Nucleus accumbens (tissue), 56 donors: ENCODE measurements at places on chromosomes 1 and 21.

- DNase-seq = no peak
These were observed 16.2 kb upstream of the POFUT2 start for GRCh38 chr21:45303751-45304475.

GRCh38 chr1:153397051-153397923, 6.4 kb upstream of the S100A8 start:
- no peak for DNase-seq

- DNase-seq = no peak
These were observed 582.8 kb downstream of the MATN1 start for GRCh38 chr1:30140566-30140965.

DNA sequence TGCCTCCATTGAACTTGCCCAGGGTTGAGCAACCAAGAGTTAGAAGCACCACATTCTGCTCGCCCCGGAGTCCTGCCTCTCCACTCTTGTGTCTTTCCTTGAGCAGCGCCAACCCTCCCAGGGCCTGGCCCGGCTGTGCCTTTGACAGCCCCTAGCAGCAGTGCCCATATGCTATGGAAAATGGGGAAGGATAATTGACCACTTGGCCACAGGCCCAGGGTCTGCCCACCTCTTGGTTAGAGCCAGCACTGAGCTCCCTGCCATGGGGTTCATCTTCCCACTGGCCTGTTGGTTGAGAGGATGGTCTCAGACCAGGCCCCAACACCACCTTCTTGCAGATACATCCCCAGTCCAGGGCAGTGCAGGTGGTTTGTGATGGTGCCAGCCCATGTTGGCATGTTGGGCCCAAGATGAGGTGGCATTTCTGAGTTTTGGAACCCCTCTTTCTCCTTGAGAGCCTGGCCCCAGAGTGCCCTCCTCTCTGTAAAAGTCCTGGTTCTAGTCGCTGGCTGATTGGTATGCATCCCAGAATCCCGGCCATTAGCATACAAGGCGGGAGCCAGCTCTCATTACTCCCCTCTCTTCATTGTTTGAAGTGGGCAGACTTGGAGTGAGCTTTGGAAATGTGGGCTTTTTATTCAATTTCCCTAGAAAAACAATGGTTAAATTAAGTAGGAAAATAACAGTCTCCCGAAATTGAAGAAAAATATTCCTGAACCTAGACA, 7.6 kb downstream of the ARHGEF10L start:
- no peak for DNase-seq

DNA sequence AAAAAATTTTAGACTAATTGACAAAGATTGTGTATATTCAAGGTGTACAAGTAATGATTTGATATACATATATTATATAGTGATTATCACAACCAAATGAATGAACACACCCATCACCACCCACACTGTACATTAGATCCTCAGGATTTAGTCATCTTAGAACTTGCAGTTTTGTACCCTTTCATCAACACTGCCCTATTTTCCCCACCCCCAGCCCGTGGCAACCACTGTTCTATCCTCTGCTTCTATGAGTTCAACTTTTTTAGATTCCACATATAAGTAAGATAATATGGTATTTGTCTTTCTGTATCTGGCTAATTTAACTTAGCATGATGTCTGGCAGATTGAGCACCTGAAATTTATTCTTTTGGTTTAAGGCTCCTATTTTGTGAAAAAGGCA, 173.6 kb downstream of the IER5 start:
- no peak for DNase-seq

- DNase-seq = no peak
These were observed 5.5 kb upstream of the AGTRAP start for GRCh38 chr1:11730429-11730891.

- no peak for DNase-seq
These were observed 59.1 kb downstream of the PRDM2 start for GRCh38 chr1:13759072-13759471.

DNA sequence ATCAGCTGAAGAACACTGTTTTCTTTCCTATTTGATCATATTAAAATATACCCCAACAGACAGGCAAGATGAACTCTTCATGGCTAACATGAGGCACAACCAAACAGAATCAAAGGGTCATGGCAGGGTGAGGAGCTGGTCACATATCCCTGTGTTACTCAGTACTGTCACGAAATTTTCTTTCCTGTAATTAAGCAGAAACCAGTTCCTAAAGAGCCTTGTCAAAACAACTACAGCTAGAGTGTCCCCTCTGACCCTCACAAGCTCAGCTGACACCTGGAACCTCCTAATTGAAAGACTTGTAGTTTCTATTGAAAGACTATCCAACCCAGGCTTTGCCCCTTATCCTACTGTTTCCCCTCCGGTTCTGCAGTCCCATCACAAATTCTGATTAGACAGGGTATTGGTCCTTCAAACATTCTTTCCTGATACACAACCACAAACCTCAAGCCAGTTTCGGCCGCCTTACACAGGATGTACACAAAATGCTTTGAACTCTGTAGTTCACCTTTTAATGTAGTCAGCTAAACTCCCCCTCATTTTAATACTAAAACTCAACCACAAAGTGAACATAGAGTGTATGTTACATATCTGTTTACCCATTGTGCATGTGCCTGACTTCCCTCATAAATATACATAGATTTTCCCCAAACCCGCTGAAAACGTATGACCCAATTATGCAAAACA, 651.9 kb downstream of the MRPL39 start:
- no peak for DNase-seq

GRCh38 chr1:87583459-87583858, 254.8 kb downstream of the LMO4 start:
- DNase-seq = no peak

- DNase-seq = no peak
These were observed 39.0 kb downstream of the FYB2 start for GRCh38 chr1:56780128-56780750.

GRCh38 chr1:199585392-199585791, 442.1 kb upstream of the NR5A2 start:
- DNase-seq = no peak

DNA sequence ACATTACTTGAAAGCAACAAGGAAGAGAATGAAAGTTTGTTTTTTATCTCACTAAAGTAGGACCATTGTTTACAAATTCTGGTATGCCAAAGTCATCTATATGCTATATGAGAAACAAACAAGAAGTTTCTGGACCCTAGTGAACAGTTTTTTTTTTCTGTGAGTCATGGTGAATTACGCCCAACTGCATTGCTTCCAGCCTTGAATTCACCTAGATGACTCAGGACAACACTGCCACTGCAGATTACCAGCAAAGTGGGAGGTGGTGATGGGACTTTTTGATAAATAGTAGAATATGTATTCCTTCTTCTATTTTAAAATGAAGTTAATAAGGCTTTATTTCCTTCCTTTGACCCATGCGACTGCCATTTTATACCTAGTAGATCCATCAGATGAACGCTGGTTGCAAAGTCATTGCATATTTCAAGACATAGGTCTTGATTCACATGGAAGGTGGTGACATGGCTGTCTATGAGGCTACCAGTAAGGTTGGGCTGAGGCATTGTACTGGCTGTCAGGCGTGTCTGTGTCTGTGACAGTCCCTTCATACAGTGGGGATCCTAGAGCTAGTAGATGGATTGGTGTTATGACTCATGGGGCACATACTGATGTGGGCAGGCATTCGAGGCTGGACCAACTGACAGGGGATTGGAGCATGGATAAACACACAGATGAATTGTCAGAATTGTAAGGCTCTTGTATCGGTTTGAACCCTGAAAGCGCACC, 49.1 kb upstream of the APOBEC4 start:
- DNase-seq = no peak

DNA sequence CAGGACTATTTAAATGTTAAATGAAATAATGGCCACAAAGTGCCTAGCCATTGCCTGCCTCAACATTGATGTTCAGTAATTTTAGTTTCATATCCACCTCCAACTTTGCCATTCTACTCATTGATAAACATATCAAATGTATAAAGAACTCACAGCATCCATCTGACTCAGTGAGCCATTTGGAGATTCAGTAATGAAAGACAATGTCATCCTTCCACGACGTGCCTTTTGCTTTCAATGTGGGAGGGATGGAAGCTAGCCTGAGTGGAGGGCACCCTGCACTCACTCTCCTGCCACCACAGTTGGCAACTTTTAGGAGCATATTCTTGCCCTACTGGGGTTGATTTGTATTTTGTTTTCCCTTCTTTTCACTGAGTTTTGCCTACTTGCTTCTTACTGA, 151.5 kb downstream of the GLUL start:
- DNase-seq = no peak

- no peak for DNase-seq
These were observed 30.3 kb downstream of the UBR4 start for GRCh38 chr1:19179597-19180264.

DNA sequence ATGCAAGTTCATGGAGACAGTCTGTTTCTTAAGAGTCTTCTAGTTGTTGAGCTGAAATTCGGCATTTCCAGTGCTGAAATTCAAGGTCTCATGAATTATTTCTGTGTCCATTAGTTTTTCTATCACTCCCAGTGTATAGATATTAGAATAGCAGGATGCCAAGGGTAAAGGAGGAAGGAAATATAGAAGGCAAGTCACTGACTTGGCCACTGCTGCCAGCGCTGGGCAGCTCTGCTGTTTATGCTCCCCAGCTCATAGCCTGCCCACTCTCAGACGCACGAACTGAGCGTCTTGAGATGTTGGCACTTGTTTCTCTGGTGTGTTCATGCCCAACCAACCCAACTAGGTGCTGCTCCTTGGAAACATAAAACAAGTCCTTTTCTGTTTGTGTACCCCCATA, 110.1 kb downstream of the SLC45A1 start:
- DNase-seq = peak; percentile 33

DNA sequence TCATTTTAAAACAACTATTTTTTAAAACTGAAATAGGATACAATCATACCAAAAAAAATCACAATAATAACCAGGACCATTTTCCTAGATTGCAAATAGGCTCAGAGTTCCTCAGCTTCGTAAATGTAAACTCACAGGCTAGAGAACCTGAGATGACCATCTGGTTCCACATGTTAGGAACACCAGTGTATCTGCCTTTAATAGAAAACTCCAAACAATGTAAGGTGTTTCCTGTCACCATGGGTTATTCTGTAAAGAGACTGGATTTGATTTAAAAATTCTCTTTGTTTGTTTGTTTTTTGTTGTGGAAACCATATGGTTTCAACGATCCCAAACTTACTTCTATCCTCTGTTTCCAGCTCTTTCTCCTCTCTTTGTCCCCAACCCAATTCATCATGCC, 197.5 kb downstream of the ZZZ3 start:
- DNase-seq = no peak

DNA sequence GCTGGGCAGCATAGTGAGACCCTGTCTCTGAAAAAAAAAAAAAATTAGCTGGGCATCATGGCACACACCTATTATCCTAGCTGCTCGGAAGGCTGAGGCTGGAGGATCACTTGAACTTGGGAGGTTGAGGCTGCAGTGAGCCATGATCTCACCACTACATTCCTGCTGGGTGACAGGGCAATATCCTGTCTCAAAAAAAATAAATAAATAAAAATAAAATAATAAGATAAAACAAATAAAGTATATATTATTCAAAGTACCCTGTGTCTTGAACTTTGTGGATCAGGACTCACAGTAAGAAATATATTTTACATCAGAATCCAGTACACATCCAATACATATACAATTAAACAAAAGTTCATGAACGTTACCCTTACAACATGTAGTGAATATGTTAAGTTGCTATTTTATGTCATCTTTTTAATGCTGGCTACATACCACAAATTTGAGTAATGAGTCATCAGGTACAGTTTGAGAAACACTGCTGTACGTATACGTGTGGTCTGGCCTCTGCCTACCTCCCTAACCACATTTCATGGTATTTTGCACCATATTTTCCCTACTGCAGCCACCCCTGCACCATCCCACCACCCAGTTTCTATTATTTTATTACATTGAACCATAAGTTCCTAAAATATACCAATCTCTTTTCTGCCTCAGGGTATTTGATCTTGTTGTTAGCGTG, 4.4 kb downstream of the NME7 start:
- DNase-seq = no peak

- no peak for DNase-seq
These were observed 19.3 kb upstream of the ACTA1 start for GRCh38 chr1:229452956-229453801.

DNA sequence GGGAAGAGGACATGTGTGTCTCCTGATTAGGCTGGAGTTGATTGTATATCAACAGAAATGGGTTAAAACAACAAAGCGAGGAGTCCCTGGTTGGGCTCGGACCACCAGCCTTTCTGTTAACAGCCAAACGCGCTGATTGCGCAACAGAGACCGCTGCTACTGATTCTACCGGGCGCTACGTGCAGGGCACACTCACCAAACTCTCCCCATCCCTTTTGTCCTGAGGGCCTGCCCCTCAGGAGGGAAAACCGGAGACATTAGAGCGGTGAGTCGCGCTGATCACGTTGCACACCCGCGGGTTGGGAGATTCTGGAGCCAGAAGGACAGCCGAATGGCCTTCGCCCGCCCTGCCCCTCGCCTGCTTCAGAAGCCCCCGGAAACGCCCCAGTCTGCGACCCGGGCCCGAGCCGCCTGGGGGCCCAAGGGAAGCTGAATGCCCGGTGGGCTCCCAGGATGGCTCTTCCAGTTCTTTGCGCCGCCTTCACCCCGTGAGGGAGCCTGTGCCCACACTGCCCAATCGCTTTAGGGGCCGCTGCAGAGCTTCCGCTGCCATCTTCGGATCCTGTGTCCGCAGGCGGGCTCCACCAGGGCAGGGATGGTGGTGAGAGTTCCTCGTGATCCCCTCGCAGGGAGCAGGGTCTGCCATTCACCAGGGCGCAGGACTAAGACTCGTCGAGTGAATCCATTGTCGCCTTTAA, 165.4 kb upstream of the NBPF11 start:
- DNase-seq = no peak

- no peak for DNase-seq
These were observed 175.4 kb downstream of the LRRC7 start for GRCh38 chr1:69743146-69743545.

- peak; percentile 48 for DNase-seq
These were observed 12.2 kb downstream of the KIAA0319L start for GRCh38 chr1:35544976-35545375.
